Fibroblast of the aortic adventitia (primary cell): ENCODE measurements at places on chromosomes 4 and X.

- no peak for DNase-seq
Measured at GRCh38 chr4:5435201-5435600, 273.2 kb downstream of the EVC2 start.

DNA sequence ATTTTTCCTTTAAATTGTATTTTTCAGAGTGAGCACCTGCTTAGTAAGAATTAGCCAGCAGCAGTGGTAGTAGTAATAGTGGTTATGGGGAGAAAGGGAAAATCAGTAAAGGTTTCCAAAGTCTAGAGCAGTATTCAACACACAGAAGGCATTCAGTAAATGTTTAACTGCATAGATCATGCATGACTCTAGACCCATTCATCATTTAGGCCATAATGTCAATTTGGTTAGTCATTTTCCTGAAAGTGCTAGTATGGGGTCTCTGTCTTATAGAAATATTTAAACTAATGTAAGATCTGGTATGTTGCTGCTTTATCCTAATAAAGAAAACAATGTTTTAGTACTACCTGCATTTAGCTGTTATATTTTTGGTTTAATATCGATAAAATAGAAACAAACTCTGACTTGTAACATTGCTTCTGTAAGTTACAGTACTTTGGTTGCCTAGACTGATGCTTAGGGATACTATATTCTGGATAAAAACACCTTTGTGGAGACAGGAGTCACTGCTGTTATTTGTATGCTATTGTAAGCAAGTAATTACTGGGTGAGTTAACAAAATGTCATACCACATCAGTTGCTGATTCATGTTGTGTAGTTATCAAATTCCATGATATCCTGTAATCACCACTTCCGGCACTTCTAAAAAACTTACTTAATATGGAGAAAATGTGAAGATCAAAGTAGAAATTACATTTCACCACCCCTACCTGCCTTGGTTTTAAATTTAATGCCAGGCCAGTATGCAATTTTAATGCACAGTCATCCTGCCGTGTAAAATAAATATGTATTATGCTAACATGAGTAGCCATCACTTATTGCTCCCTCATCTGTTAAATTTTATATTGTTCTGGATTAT lies 115.8 kb upstream of the BMPR1B start:
- DNase-seq = peak; percentile 58

- no peak for DNase-seq
Measured at GRCh38 chr4:19650903-19651864, 600.5 kb upstream of the SLIT2 start.

DNA sequence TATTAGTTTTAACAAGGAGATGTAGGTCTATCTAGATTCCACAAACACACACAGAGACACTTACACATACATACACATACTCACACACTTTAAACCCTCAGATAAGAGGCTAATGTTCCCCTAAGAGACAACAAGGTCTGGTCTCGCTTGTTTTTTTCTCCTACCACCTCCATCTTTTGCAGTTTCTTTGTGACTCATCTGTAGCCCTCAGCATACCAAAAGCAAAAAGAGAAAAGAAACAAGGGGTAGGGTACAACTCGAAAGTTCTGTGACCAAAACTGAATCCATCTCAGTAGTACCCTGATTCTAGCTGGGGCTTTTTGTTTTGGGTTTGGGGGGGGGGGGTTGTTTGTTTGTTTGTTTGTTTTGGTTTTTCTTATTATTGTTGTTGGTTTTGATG lies 12.2 kb upstream of the EXOSC9 start:
- DNase-seq = no peak

- no peak for DNase-seq
Measured at GRCh38 chrX:129983575-129984110, 1.2 kb downstream of the BCORL1 start.

- DNase-seq = no peak
Measured at GRCh38 chr4:67365661-67366245, 179.6 kb downstream of the CENPC start.

- DNase-seq = no peak
Measured at GRCh38 chr4:30765022-30765421, 44.9 kb downstream of the PCDH7 start.

- peak; percentile 87 for DNase-seq
Measured at GRCh38 chrX:103678199-103678993, 8.1 kb downstream of the MORF4L2 start.

DNA sequence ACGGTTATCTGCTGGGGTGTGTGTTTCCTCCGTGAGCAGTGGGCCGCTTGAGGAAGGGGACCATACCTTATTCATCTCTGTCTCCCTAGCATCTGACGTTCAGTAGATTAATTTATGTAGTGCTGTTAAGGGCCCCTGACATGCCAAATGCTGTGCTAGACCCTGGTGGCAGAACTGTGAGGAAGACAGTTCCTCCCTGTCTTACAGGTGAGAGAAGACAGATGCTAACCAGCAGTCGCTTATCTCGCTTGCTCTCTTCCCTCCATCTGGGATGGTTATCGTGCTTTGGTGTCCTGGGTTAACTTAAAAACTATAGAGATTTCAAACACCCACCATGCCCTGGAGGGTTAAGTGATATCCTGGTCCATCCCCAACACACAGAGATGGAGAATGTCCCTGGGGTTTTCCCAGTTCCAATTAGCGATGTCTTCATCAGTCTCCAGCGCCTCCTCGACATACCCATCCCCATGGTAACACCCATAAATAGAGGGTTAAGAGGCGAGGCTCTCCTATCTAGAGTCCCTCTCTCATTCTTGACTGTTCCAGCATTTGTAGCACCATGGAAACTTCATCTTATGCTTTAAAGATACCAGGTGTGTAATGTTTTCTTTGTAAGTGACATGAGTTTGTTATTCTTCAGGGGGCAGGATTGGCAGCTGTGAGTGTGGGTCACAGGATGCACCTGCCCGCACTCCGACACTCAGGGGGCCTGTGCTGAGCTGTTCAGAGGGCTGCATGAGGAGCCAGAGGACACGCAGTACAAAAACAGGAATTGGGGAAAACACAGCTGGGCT lies 135.2 kb downstream of the STK32B start:
- DNase-seq = no peak

DNA sequence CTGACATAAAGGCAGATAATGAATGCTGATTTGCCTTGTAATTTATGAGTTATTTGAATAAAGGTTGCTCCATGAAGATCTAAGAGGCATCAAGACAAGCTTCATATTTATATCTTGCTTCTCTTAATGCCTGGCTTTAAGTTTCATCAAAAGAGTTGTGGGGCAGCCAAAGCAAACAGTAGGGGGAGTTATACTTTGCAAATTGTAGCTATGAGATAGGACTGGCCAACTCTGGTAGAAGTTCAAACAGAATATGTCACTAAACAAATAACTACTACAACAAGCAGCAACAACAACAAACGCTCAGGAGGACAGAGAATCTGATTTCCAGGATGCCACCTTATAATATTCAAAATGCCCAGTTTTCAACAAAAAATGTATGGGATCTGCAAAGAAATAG lies 69.1 kb upstream of the PLAC1 start:
- no peak for DNase-seq
